ENCODE measurements at places on chromosomes 5 and 9.

GRCh38 chr9:100011062-100011681 is 87.6 kb downstream of the ERP44 start:
- no peak for DNase-seq

DNA sequence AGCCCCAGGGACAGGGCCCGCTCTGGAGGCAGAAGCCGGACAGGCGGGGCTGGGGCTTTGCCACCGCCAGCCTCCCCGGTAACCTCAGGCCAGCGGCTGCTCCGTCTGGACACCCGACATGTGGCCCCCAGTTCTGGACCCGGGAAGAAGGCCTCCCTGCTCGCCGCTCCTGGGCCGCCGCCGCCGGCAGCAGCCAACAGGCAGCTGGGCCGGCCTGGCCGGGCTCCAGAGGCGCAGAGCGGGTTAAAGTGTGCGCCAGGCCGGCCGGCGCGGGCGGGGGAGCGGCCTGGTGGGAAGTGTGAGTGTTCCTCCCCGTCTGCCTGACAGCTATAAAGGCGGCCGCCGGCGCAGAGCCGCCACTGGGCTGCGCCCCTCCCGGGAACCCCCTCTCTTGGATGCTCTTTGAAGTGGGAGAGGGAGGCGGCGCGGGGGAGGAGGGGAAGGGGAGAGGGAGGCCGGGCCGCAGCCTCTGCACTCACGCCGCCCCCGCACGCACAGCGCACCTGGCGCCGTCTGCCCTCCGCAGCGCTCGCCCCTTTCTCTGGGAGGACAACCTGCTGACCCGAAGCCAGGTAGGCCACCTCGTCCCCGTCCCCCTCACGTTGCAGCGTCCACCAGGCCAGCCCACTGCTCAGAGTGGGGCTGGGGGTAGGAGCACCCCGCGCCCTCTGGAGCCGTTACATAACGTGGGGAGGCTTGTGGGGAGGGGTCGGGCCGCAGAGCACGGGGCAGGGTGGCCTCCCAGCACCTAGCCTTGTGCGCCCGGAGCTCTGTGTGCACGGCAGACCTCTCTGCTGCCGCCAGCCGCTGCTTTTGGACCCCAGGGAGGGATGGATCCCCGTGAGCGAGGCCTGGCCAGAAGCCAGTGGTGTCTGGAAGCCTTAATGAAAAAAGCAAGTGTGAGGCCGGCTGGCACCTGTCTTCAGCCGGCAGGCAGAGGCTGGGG is at the start of gene ADAMTSL2:
ADAMTSL2 (plus strand) TSS at position 359 of the 946 bp plus-strand sequence. CDS start 2,009 bp downstream, outside the sequence.
- peak; percentile 87 for DNase-seq

- no peak for DNase-seq
Observed at GRCh38 chr9:105418588-105419500, 29.0 kb upstream of the FSD1L start.

DNA sequence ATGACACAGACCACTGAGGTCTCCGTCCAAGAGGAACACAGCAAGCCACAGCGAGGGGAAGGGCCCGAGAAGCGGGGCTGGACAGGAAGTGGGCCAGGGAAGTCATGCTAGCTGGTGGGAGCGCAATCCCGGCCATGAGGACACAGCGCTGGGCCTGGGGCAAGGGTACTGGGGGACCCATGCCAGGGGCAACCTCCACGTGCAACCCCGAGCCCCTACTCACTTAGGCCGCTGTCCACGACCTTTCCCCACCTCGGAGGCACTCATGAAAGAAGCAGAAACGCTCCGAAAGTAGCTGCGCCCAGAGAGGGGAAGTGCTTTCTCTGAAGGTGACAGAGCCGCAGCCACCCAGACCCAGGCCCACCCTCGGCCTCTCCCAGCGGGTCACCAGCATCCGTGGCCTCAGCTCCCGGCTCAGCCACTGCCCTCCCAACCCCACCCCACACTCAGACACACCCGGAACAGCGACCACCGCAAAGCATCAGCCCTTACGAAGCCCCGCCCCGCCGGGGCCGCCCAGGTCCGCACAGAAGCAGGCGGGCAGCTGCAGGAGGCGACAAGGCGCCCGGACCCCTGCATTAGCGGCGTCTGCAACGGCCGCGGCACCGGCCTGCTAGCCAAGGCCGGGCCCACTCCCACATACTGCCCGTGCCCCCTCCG is 782 bp downstream of the BICD2 start:
- DNase-seq: peak; percentile 64

DNA sequence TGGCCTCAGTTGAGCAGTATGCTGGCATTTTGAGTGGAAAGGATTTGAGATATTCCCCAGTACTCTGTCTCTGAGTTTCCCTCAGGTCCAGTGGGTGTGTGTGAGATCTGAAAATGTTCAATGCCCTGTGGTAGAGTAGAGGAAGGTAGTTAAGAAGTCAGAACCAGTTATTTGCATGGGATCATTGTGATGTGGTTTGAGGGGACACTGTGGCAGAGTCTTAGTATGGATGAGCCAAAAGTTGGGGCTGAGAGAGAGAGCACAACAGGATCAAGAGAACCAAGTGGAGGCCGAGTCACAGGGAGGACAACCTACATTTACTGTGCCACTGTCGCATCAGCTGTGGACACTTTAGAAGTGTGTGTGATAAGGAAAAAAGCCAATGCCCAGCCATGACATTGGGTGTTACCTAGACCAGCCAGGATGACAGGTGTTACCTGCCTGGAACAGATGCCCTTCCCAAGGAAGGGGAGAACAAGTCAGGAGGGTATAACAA is 128.9 kb upstream of the IL12B start:
- DNase-seq: no peak

GRCh38 chr5:315488-316209 is 5.9 kb upstream of the AHRR start:
- no peak for DNase-seq

DNA sequence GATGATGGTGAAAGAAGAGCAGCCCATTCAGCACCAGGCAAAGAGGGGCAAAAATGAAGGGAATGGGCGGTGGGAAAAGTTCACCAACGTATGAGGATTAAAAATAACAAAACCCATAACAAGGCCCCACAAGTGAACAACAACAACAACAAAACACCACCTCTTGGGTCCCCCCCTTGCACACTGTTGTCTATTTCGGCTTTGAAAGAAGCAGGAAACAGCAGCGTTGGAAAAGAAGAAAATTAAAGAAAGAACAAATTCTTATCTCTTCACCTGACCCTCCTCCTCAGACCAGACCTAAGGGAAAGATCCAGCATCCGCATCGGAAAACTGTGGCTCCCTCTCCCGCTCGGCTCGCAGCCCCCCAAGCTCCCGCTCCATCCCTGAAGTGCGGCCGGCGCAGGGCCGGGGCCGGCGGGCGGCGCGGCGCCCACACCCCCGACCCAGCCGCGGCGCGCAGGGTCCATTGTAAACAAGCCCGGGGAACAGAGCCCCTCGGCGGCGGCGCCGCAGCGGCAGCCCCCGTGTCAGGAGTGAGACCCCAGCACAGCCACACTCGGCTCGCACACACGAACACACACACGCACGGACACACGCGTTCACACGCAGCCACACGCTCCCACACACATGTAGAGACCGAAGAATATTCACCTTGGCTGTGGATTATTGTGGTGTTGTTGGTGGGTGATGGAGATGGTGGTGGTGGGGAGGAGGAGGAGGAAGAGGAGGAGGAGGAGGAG is 535 bp downstream of the RFX3 start:
- no peak for DNase-seq

DNA sequence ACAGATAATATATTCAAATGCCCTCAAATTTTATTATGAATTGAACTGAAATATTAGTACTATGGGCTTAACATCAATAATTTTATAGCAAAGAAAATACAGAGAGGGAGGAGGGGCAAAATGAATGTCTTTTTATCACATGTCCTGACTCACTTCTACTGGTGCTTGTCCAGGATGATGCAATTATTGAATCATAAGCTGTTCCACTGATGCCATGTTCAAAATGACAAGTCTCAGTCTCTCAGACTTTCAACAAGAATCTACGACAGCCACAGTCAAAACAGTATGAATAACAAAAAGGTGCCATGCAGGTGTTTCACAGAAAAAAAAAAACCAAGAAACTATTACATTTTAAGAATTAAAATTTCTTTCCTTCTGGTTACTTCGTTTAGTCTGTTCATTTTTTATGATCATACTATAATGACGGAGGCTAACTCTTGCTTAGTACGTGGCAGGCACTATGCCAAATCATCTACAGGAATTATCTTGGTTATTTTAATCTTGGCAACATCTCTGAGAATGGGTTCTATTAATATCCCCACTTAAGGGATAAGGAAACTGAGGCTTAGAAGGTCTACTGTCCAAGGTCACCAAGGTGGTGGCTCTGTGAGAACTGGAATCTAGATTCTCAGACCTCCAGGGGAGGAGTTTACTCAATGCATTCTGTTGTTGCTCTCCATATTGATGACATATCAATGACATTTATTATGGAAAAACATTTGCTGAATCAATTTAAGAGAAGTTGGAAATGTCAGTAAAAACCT is 61.5 kb downstream of the NR3C1 start:
- no peak for DNase-seq

DNA sequence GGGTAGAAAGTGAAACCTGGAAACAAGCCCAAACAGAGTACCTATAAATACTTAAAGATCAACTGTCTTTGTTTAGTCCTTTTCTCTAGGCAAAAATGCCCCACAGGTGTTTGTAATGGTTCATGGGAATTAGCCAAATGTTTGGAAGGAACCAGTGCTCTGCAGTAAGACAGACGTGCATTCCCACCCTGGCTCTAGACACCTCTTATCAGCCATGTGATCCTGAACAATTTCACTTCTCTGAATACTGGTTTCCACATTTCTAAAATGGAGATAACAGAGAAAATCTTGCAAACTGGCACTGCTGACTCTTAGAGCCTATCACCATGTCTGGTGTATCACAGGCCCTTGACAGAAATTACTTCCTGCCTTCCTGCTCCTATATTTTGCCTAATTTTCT is 30.0 kb downstream of the GLIS3 start:
- no peak for DNase-seq

DNA sequence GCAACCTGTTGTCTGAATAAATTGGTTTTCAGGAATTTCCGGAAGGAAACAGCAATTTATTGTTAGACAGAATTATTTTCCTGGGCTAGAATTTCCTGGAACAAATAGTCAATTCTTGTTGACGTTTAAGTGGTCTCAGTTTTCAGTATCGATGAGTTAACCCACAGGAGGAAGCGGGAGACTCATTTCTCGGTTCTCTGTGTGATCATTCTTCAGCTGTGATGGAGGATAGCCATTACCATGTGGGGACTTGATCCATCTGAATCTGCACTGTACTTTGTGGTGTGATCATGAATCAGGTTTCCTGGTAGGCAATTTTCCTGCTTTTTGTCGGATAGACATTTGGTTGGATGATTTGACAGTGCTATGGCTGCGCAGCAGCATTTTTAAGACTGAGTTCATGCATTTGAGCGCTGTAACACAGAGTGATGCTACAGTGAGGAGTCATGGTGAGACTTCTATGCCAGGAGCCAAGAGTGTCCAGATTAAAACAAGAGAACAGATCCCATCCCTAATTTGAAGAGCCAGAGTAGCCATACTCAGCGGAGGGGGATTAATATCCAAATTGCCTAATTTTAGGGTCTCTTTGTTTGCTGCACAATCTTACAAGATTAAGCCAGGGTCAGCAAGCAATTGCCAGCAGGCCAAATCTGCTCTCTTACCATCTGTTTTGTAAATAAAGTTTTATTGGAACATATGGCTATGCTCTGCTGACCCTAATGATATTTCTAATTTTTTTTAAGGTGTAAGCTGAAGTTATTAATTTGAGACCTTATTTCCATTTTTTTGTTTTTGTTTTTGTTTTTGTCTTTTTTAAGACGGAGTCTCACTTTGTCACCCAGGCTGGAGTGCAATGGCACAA is 355.9 kb downstream of the RAB3C start:
- DNase-seq: no peak

DNA sequence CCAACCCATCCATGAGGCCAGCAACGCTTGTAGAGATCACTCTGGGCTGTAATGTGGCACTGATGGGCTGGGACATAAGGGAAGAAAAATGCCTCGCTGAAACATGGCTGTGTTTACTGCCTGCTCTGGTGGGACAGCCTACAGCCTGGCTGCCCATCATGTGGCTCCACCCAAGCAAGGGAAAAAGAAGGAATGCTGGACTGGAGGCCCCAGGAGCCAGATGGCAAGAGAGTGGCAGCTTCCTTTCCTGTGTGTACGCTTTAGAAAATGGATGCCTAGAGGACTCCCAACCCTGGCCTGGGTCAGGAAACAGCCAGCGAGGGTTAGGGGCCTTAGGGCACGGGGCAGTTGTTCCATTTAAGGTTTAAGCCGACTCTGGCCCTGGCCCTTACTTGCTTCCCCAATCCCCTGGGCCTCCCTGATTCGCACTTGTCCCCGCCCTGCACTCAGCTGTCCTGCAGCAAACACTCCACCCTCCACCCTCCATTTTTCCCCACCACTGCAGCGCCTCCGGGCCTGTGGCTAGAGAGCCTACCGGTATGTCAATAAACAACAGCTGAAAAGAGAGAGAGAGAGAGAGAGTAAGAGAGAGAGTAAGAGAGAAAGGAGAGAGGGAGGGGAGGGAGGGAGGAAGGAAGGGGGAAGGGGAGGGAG is 819.4 kb downstream of the SEMA5A start:
- DNase-seq: no peak

DNA sequence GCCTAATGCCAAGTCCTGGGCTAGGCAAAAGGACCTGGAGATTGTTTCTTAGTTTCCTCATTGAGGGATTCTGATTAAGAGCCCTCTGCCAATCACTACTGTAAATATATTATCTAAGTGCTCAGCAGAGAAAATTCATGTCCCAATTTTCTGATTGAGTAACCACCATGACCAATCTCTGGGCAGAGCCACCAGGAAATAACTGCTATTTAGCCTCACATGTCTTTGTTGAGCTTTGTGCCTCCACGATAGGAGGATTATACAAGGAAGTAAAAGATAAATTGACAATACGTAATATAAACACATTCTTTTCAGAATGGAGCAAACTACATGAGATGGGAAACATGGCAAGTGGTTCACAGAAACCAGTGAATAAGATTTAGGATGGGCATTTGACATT is 396.1 kb upstream of the PAPPA start:
- no peak for DNase-seq

DNA sequence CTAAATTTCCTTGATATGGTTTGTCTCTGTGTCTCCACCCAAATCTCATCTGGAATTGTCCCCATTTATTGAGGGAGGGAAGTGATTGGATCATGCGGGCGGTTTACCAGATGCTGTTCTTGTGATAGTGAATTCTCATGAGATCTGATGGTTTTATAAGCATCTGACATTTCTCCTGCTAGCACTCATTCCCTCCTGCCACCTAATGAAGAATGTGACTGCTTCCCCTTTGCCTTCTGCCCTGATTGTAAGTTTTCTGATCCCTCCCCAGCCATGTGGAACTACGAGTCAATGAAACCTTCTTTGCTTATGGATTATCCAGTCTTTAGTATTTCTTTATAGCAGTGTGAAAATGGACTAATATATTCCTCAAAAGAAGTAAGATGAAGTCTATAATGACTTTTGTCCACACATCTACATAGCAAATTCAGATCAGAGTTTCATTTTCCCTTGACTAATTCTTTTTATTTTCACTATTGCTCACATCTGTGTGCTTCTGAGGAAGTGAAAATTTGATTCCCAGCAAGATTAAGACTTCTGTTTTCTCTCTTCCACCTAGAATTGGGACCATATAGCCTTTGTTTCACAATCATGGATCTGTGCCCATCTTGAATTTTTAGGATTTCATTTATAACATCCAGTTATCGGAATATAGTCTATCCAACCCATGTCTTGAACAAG is 393.5 kb downstream of the DMAC1 start:
- no peak for DNase-seq
